Bronchial epithelial cell (primary cell): ENCODE measurements at places on chromosomes 7 and 10. TPM values are rescaled to one million over a fixed set of nuclear protein-coding genes. Genes with fewer than 3 reads are reported as not detected.

CHRM2 gene
- 0.26 TPM in 1 of 2 replicates, not detected in the other for total RNA-seq

CYP26A1 gene
- not detected in 2 replicates for total RNA-seq

VPS37D gene
- 1.0 and 2.4 TPM in 2 replicates for total RNA-seq

SH2D4B gene
- total RNA-seq, result under 0.01 TPM in 2 replicates

HTR5A gene
- not detected in 2 replicates for total RNA-seq

ACSL5 gene
- total RNA-seq, result under 0.01 TPM in 1 of 2 replicates, not detected in the other

SPDYE9 gene
- total RNA-seq, result not detected in 2 replicates

IDI2 gene
- total RNA-seq, result not detected in 2 replicates

SYT15B gene
- total RNA-seq, result not detected in 2 replicates

CYP2C9 gene
- total RNA-seq, result 1.5 TPM in 1 of 2 replicates, not detected in the other

MCU gene
- total RNA-seq, result 38.7 and 39.4 TPM in 2 replicates

IKZF1 gene
- under 0.01 TPM in 1 of 2 replicates, not detected in the other for total RNA-seq

KCNH2 gene
- total RNA-seq, result under 0.01 and 0.13 TPM in 2 replicates

C10orf53 gene
- not detected in 2 replicates for total RNA-seq

TRIM50 gene
- total RNA-seq, result not detected in 2 replicates

OPN4 gene
- not detected in 2 replicates for total RNA-seq

DRGX gene
- not detected in 2 replicates for total RNA-seq

TMEM270 gene
- not detected in 2 replicates for total RNA-seq

ELFN1 gene
- total RNA-seq, result under 0.01 TPM in 1 of 2 replicates, not detected in the other

DYDC1 gene
- total RNA-seq, result not detected in 2 replicates

FZD1 gene
- total RNA-seq, result 2.4 and 4.1 TPM in 2 replicates

TAC1 gene
- total RNA-seq, result 0.13 TPM in 1 of 2 replicates, not detected in the other

VPS50 gene
- 26.1 and 33.4 TPM in 2 replicates for total RNA-seq

ZNF853 gene
- total RNA-seq, result 0.26 and 0.53 TPM in 2 replicates

LRRTM3 gene
- not detected in 2 replicates for total RNA-seq

RABGEF1 gene
- 35.3 and 41.5 TPM in 2 replicates for total RNA-seq

CHAT gene
- total RNA-seq, result not detected in 2 replicates

RBM20 gene
- total RNA-seq, result 1.8 TPM in 1 of 2 replicates, not detected in the other

AKR1C1 gene
- total RNA-seq, result 63.2 and 113 TPM in 2 replicates

TACR2 gene
- total RNA-seq, result under 0.01 TPM in 1 of 2 replicates, not detected in the other

SLC13A1 gene
- not detected in 2 replicates for total RNA-seq

GDI2 gene
- total RNA-seq, result 253 and 395 TPM in 2 replicates

RHOBTB1 gene
- total RNA-seq, result 3.5 and 6.3 TPM in 2 replicates

PKD2L1 gene
- under 0.01 TPM in 1 of 2 replicates, not detected in the other for total RNA-seq

GPC2 gene
- total RNA-seq, result 1.0 and 1.3 TPM in 2 replicates

LBX1 gene
- total RNA-seq, result not detected in 2 replicates

COL1A2 gene
- 1.4 and 46.9 TPM in 2 replicates for total RNA-seq

AGR2 gene
- 118 and 163 TPM in 2 replicates for total RNA-seq

ITPRIP gene
- total RNA-seq, result 12.9 and 30.7 TPM in 2 replicates

MRPL43 gene
- 47.7 and 73.5 TPM in 2 replicates for total RNA-seq

BRAT1 gene
- 12.1 and 13.3 TPM in 2 replicates for total RNA-seq

PRLHR gene
- not detected in 2 replicates for total RNA-seq
